Caudate nucleus (tissue), 63 donors: ENCODE measurements at places on chromosomes 3 and 15.

DNA sequence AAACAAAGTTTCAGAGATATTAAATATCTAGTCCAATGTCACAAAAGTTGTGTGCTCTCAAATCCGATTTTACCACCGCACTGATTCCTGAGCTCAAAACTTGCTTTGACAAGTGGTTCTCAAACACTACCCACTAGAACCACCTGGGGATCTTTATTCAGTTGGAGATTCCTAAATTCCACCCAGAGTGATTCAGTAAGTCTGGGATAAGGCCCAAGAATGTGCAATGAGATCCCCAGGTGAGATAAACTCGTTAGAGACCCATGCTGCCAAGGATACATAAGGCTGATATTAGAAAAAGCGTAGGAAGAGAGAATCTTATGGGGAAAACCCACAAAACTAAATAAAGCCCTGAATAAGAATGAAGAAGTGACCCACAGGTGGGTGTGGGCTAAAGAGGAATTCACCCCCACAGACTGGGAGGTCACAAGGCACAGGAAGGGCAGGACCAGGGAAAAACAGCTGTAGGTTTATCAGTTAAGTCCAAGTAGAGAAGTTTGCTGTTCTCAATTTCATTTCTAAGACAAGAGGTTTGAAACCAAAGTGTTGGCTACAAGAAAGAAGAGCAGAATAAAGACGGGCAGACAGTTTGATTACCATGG, 11.5 kb upstream of the RPS17 start:
- no peak for DNase-seq

GRCh38 chr15:25170781-25171110, 216.0 kb downstream of the SNRPN start:
- DNase-seq = no peak

DNA sequence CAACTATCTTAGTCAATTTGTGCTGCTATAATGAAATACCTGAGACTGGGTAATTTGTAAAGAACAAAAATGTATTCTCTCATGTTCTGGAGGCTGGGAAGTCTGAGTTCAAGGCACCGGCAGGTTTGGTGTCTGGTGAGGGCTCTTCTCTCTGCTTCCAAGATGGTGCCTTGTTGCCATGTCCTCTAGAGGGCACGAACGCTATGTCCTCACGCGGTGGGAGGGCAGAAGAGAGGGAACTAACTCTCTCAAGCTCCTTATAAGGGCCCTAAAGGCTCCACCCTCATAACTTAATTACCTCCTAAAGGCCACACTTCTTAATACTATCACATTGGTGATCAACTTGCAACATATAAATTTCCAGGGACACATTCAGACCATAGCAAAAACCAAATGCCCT, 108.4 kb downstream of the ADAMTSL3 start:
- DNase-seq = no peak

DNA sequence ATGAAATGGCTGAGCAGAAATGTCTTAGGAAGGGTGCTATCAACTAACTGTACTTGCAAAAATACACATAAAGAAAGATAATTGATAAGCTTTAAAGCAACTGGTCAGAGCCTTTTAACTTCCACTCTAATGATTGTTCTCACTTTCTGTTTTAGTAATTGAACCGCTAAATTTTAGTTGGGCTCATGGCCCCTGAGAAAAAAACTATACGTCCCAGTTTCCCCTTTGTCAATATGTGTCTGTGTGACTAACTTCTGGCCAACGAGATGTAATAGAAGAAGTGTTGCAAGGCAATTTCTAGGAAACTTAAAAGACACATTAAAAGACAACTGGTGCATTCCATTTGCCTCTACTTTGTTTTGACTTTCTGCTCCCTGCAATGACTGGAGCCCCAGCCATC, 223.9 kb downstream of the NR1D2 start:
- no peak for DNase-seq

- peak; percentile 15 for DNase-seq
Measured at GRCh38 chr3:44323341-44323955, 15.1 kb upstream of the TCAIM start.

DNA sequence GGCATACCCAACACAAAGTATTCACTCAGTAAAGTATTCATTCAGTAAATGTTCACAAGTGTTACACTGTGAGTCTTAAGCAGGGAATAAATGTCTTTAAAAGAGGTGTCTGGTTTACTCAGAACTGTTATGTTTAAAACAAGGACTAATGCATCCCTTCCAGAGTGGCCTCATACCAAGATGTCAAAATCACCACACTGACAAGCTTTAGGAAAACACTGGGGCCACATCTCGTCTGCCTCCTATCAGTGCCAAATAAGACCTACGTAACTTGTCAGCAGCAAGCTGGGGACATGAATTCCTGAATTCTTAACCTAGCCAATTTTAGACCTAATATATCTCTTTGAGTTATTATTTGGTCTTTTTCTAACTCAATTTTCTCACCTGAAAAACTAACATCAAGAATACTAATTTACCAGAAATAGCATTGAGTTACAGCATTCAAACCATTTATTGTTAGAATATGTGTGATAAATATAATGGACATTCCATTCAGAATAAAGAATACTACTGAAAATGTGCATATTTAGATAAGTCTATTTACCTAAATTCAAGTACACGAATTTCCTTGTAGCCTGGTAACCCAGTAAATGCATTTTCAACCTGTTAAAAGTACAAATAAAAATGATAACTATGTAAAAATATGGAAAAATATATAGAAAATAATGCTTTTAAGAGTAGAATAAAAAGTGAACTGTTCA, 51.3 kb downstream of the IMPG2 start:
- DNase-seq = no peak

DNA sequence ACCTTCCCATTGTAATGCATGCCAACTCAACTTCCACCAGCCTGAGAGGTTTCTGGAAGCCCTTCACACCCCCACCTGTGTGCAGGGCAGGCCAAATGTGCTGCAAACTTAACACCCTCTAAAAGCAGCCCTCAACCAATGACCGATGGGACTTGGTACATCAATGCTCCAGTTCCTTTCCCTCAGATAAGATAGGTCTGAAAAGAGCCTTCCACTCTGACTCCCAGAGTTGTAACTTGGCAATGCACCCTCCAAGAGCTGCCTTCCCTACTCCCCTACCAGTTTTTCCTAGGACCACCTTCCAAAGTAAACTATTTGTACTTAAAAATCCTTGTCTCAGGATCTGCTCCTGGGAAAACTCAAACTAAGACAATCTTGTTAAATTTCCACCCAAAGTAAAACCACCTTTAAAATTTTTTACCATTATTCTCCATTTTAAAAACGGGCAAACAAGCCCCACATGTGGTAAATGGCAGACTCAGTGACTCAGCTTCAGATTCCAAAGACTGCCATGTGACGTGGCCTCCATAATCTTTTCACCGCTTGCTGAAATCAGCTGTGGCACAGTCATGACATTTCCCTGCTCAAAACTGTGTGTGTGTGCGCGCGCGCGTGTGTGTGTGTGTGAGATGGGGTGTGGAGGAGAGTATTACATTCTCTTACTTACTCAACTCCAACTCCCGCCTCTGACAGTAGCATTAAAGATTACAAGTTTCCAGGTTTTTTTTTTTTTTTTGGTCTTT, 17.2 kb downstream of the RASGRP1 start:
- peak; percentile 13 for DNase-seq

GRCh38 chr3:125512135-125512920, 7.7 kb downstream of the SNX4 start:
- no peak for DNase-seq

GRCh38 chr15:41283653-41284426, 48.6 kb downstream of the OIP5 start:
- DNase-seq = peak; percentile 94

- DNase-seq = peak; percentile 59
Measured at GRCh38 chr3:186254676-186255650, 107.1 kb downstream of the DGKG start.

GRCh38 chr3:128823631-128824030, 55.8 kb upstream of the ACAD9 start:
- no peak for DNase-seq

DNA sequence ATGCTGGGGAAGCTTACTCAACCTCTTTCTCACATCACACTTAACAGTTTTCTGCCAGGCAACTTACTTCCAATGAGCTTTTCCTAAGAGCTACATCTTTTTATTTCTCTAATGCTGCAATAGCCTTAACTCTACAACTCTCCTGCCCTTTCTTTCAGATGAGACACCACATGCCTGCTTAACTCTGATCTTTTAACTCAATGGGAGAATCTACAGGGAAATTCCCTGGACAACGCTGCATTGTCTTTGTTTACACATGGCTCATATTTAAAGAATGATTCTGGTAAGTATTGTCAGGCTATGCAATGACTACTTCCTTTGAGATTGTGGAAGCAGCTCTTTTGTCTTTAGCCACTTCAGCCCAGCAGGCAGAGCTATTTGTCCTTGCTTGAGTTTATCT, 353.1 kb upstream of the BCHE start:
- no peak for DNase-seq

- DNase-seq = no peak
Measured at GRCh38 chr15:66647358-66647757, 54.7 kb upstream of the SMAD6 start.

- DNase-seq = no peak
Measured at GRCh38 chr15:41806291-41807181, 21.4 kb upstream of the JMJD7 start.

- DNase-seq = no peak
Measured at GRCh38 chr3:151303751-151304150, 12.9 kb downstream of the GPR87 start.

DNA sequence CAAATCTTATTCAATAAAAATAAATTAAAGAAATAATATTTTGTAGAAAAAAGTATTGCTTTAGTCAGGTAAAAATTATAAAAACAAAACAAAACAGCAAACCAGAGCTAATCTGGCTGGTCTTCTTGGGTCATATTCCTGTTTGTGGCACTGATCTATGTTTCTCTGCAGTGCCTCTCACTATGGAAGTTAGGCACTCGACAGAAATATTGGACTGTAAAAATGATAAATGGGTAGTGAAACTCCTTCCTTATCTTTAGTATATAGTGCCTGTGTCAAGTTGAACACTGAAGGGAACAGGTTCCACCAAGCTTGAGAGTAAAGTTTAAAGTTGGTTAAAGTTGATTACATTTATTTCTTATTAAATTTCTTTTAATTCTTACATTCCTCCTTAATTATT, 1195.6 kb upstream of the GBE1 start:
- DNase-seq = no peak

GRCh38 chr3:156160647-156161046, 40.3 kb downstream of the KCNAB1 start:
- DNase-seq = no peak

- DNase-seq = no peak
Measured at GRCh38 chr3:186171521-186171920, 62.6 kb upstream of the ETV5 start.

GRCh38 chr3:43378066-43378935, 92.0 kb downstream of the SNRK start:
- DNase-seq = no peak

GRCh38 chr3:37229740-37230139, 55.4 kb upstream of the LRRFIP2 start:
- DNase-seq = no peak

GRCh38 chr15:63069616-63070090, 27.1 kb downstream of the TPM1 start:
- DNase-seq = no peak

DNA sequence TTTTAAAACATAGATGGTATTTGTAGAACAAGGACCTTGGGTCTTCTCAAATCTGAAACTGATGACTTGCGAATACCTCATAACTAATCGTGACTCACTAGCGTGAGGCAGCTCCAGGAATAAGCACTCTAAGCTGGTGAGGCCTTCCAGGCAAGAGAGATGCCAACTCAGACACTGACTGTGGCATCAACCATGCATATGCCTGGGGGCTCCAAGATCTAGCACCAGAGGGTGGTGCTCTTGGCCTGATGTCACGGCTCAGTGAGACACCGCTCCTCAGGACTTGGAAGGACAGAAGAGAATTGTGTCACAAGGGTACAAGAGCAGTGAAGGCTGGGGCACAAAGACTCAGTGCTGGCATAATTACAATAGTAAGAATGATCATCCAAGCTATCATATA, 125.0 kb upstream of the TRIM42 start:
- no peak for DNase-seq

DNA sequence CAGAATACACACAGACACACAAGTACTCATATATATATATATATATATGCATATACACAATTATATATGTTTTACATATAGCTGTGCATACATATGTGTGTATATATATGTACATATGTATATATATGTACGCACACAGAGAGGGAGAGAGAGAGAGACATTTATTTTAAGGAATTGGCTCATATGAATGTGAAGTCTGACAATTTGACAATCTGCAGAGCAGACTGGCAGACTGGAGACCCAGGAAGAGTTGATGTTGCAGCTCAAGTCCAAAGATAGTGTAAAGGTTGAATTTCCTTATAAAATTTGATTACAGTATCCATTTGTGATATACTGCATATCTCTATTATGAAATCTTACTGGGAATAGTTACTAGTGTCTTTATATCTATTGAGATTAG, 1330.3 kb upstream of the CADM2 start:
- no peak for DNase-seq

DNA sequence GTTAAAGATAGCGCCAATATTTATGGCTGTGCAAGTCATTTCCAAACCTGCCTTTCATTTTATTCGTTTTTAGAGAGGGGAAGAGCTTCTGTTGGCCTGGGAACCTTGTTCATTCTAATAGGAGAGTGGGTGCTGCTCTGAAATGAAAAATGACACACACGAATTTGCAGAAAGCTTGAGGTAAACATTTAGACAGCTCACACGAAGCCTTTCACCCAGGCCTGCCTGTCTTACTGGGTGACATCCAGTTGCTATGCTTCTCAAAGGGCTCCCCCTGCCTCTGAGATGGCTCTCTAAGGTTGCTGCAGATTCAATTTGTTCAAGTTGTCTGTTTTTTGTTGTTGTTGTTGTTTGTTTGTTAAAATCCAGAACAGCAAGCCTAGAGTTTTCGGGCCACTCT, 18.2 kb downstream of the PEX5L start:
- DNase-seq = peak; percentile 15

- no peak for DNase-seq
Measured at GRCh38 chr15:39512643-39513042, 68.2 kb upstream of the THBS1 start.

GRCh38 chr3:49671291-49672288, 2.6 kb upstream of the APEH start:
- DNase-seq = no peak

DNA sequence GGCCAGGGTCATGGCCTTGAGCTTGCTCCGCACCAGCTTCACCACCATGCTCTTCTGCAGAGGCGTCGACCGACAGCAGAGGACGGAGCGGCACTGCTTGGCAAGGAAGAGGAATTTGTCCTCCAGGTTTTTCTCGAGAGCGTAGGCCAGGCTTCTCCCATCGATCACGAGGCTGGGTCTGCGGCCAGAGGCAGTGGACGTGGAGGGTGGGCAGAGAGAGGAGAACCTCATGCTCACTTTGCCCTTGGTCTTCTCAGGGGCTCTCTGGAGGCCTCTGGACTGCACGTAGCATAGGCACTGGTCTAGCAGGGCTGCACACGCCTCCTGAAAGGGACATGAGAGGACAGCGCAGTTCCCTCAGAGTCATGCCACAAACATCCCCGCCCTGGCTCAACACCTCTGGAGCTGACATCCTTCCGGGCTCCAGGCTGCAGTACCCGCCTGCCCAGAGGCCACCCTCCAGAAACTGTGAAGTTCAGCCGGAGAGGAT, 168.3 kb downstream of the ATP10A start:
- DNase-seq = no peak

GRCh38 chr3:20700714-20701113, 514.7 kb upstream of the SGO1 start:
- no peak for DNase-seq
